ENCODE measurements at places on chromosomes 1 and 21.

- no peak for DNase-seq
These were observed 522.6 kb downstream of the PTPRU start for GRCh38 chr1:29758781-29759499.

- no peak for DNase-seq
These were observed 18.9 kb downstream of the CAPN2 start for GRCh38 chr1:223731133-223731770.

GRCh38 chr1:187266051-187266450, 437.3 kb downstream of the PLA2G4A start:
- no peak for DNase-seq

GRCh38 chr1:21005466-21006239, 171.0 kb downstream of the EIF4G3 start:
- DNase-seq: no peak

DNA sequence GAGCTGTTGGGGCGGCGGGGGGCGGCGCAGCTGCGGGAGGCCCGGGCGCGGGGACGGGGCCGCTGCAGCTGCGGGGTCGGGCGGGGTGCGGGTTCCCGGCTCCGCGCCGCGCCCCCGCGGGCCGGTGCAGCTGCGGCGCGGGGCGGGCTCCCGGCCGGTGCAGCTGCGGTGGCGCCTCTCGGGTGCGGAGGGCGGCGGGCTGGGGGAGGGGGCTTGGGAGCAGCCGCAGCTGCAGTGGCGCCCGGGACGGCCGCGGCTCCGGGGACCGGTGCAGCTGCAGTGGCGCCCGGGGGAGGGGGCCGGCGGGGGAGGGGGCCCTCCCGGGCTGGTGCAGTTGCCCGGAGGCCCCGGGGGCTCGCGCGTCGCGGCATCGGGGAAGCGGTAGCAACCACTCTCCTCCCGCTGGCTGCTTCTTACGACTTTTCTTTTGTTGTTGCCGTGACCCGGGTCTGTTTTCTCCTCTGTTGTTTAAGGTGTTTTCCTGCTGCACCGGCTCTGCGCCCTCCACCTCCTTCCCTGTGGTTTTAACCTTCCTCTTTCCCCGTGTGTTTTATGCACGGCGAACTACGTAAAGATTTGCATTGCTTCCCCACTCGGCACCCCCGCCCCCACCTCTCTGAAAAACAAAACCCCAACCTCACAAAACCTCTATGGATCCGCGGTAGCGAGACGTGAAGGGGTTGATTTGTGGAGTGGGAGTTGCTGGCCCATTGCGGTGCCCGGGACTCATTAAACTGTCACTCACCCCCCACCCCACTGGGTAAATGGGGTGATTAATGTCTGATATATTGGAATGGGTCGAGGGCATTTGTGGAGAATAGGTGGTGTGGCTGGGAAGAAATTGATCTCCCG, 1.7 kb upstream of the ZBTB18 start:
- no peak for DNase-seq

DNA sequence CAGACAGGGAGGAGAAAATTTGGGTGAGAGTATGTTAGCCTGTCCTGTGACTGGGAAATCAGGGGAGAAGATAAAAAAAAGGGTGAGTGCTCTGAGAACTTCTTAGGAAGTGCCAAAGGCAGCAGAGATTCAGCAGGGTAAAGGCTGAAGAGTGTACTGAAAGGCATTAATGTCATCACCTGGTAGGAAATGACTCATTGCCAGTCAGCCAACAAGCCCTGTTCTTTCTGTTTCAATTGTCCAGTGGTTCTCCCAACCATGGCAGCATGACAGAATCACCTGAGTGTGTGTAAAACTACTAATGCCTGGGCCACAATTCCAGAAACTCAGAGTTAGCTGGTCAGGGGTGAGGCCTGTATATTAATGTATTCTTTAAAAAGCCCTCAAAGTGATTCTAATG, 83.5 kb downstream of the INTS7 start:
- peak; percentile 84 for DNase-seq

GRCh38 chr1:231629132-231629531, 2.5 kb downstream of the DISC1 start:
- DNase-seq: no peak

GRCh38 chr1:31111290-31111951, 45.9 kb upstream of the PUM1 start:
- no peak for DNase-seq

- DNase-seq: no peak
These were observed 3.9 kb downstream of the TMPRSS2 start for GRCh38 chr21:41504030-41504429.

- no peak for DNase-seq
These were observed 131.6 kb upstream of the SAMSN1 start for GRCh38 chr21:14677639-14678179.

- DNase-seq: no peak
These were observed 477.2 kb upstream of the CAMK1G start for GRCh38 chr1:209106237-209106741.

DNA sequence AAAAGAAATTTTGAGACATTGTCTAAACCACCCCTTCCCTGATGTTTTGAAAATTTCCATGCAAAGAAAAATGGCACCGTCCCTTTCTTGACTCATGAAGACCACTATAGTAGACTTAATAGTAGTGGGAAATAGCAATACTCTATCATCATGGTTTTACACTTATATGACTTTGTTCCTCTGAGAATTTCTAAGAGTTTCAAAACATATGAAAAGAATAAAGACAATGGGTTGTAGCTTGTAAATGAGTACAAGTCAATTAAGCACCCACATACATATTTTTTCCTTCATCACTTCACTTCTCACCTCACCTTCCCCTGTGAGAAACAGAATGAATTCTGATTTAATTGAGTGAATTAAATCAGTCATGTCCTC, 151.7 kb downstream of the LYPLAL1 start:
- DNase-seq: no peak

DNA sequence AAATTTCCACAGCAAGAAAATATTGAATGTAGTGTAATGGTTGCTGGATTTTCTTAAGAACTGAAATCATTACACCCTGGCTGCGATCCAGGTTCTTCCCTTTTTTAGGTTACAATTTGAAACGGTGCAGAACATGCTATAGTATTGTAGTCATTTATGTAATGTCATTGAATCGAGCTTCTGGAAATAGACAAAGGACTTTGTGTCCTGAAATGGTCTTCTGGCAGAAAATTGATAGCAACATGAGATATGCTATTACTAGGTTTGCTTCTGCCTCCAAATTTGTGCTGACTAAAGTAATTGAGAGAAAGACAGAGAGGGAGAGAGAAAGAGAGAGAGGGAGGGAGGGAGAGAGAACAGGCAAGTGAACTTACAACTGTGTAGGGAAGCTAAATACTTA, 146.2 kb upstream of the NFIA start:
- no peak for DNase-seq

DNA sequence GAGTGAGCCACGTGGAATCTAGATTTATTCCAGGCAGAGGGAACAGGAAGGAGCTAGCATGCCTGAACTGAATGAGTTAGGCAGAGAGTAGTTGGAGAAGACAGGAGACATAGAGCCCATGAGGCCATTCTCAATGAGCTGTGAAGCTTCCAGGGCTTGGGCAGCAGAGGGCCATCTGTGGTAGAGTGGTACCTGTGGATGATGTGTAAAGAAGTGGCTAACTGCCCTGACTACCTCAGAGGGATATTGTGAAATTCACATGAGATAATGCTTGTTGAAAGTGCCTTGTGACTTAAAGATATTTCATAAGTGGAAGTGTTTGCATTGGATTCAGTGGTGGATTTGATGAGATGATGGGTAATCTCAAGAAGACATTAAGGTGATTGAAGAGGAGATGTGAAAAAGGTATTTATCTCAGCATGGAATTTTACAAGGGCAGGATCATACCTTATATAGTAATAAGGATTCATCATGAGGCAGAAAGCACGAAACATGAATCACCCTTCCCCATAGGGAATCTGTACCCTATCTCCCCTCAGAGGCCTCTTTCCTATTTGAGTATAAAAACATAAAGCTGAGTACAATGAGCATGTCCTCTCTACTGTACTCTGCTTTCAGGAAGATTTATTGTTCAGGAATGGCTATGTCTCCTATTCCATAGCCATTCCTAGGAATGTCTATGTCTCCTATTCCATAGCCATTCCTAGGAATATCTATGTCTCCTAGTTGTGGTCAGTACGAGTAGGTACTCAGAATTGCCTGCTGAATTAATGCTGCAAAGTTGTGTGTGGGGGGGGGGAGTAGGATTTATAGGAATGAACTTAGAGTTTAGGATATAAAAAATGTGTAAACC, 146.8 kb downstream of the PAPPA2 start:
- DNase-seq: no peak

DNA sequence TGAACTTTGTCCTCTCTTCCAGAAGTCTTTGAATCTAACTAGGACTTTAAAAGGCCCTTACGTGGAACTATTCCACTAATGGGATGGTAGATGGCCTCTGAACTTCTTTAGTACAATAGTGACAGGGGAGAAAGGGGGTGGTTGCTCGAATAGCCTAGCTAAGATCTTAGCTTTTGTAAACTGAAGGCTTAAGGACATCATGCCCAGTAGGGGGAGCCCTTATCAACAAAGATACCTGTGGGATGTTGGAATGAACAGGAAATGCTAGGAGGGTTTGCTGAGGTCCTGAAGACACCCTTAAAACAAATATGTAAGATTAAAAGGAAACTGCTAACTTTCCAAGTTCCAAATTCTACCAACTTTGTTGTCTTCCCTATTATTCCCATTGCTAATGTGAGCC, 33.2 kb downstream of the NHLH2 start:
- DNase-seq: peak; percentile 77

- DNase-seq: no peak
These were observed 1.4 kb upstream of the CACNA1S start for GRCh38 chr1:201113451-201114244.

GRCh38 chr1:199272628-199273086, 633.8 kb downstream of the PTPRC start:
- peak; percentile 92 for DNase-seq

DNA sequence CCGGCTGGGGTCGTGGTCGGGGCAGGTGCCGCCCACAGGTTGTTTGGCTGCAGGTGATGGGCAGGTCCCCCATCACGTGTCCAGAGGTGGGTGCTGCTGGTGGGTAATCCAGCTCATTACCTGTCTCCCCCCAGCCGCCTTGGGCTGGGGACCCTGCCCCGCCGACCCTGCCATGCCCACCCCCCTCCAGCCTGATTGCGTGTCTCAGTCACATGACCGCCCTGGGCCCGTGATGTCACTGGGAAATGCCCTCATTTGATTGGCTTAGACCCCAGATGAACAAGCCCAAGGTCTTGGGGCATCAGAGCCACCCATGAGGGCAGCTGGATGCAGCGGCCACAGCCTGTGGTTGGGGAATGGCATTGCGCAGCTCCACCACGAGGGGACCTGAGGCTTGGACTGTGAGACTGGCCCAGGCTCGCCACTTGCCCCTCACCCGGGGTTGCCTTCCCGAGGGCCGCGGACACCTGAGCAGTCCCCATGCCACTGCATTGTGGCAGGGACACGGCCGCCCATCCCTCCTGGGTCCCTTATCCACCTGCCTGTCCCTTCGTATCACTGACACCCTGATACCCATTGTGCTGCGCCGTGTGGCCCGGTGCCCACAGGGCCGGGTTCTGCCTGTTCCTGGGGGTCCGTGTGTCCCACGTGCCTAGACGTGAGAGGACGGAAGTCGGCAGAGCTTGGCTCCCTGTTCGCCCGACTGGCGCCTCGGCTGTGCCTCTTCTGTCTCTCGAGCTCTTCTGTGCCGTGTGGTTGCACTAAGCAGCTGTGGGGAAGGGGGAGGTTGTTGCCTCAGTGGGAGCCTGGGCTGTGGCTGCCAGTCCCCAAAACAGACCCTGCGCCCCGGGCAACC, 68.0 kb downstream of the FAAP20 start:
- no peak for DNase-seq

GRCh38 chr1:84583648-84584047, 9.4 kb upstream of the CTBS start:
- DNase-seq: no peak

DNA sequence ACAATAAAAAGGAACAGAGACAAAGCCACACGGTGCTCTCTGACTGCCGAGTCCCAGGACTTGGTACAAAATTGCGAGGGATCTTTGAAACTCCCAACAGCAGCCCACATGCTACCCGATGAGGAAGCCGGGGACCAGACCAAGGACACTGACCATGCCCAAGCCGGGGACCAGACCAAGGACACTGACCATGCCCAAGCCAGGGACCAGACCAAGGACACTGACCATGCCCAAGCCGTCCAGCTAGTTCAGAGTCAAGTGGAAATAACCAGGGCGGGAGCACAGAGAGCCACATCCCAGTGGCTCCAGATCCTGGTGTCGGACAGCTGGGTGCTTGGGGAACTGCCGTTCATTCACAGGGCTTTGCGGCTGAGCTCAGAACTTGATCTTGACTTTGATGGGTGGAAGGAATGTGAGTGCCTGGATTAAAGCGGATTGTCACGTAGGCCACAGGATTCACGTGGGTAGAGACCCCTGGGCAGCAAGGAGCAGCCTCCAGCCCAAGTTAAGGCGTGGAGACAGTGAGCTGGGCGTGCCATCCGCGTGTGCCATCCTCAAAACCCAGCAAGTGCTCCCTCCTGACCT, 16.5 kb upstream of the TRAPPC10 start:
- DNase-seq: no peak

GRCh38 chr1:205232945-205233397, 5.2 kb downstream of the TMCC2 start:
- no peak for DNase-seq

- DNase-seq: no peak
These were observed 57.5 kb upstream of the PLPPR5 start for GRCh38 chr1:99062192-99062591.

DNA sequence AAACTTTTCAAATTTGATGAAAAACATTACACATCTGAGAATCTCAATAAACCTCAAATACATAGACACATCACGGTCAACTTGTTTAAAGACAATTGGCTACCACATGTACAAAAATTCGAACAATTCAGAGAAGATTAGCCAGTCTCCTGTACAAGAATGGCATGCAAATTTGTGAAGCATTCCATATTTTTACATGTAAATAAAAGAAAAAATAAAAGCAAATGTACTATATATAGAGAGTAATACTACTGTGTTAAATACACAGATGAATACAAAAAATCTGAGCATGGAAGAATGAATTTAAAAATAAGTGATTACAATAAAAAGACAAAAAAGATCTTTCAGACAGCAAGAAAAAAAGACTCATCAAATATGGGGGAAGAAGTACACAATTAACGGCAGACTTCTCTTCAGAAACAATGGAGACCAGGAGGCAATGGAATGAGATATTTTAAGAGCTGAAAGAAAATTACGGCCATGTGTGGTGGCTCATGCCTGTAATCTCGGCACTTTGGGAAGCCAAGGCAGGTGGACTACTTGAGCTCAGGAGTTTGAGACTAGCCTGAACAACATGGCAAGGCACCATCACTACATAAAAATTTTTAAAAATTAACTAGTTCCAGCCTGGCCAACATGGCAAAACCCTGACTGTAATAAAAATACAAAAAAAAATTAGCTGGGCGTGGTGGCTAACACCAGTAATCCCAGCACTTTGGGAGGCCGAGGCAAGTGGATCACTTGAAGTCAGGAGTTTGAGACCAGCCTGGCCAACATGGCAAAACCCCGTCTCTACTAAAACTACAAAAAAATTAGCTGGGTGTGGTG, 23.2 kb downstream of the HAX1 start:
- peak; percentile 35 for DNase-seq

- no peak for DNase-seq
These were observed 58.3 kb downstream of the ZNF648 start for GRCh38 chr1:182003025-182003725.

GRCh38 chr1:223216531-223217205, 73.6 kb upstream of the TLR5 start:
- DNase-seq: no peak
